Skin of body (tissue), 3 donors: ENCODE measurements at places on chromosomes 1 and 21. TPM values are rescaled to one million over a fixed set of nuclear protein-coding genes. Genes with fewer than 3 reads are reported as not detected.

PTPN7 gene
- 1.4 TPM for total RNA-seq

GTF2B gene
- 50.5 TPM for total RNA-seq

TTC22 gene
- 3.6 TPM for total RNA-seq

HTR6 gene
- total RNA-seq: not detected

KIAA1614 gene
- total RNA-seq: 4.5 TPM

BRINP3 gene
- total RNA-seq: 0.20 TPM

ELF3 gene
- 14.0 TPM for total RNA-seq

FAM177B gene
- total RNA-seq: 0.20 TPM

LCE3D gene
- total RNA-seq: 1.9 TPM

- DNase-seq: no peak
Measured at GRCh38 chr1:174791863-174792262, 207.9 kb upstream of the CACYBP start.

DNA sequence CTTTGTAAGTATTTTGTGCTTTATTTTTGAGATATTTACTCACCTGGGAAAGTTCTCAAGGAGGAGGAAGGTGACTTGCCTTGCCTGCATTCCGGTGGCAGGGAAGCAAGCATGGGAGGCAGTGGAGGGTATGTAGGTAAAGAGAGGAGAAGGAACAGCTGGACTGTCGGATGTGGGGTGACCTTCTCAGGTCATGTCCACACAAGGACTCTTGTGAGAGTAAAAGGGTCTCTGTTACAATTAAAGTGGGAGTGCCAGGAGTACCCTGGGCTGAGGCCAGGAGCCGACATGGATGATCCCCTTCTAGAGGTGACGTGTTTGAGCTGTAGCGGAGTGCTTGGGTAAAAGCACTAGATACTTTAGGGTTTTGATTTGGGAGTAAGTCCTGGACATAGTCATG, 25.0 kb downstream of the UBE4B start:
- no peak for DNase-seq

- DNase-seq: no peak
Measured at GRCh38 chr1:116933606-116934515, 24.1 kb downstream of the PTGFRN start.

DNA sequence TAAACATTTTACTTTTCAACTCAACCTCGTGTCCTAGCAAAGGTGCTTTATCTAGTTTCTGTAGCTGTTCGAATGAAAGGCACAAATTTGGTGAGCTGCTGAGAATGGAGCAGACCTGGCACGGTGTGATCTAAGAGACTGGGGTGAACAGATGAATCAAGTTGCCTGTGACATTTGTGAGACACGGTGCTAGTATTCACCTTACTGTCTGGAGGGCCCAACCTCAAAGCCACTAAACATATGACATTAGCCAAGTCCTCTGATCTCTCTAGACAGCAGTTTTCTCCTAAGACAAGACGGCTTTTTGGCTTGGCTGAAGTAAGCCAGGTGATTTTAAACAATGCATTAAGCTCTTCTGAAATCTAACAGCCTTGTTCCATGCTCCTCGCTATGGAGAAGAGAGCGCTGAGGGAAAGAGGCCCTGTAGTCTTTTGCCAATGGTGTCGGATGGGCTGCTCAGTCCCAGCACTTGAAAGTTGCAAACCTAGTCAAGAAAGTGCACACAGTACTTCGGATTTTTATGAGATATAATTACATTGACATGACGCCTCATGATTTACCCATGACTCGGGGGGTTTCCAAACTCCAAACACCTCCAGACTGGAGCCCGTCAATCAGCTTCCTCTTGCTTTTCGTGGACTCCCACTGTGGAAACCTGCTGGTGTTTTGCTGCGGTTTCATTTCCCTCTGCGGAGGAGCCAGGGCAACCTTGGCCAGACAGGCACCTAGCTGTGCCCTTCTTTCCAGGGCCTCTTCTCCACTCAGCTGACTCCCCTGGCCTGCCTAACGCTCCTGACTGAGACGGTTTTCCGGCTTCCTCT, 794 bp upstream of the TOR3A start:
- no peak for DNase-seq

- no peak for DNase-seq
Measured at GRCh38 chr21:24420689-24421088, 1186.6 kb downstream of the MRPL39 start.

- no peak for DNase-seq
Measured at GRCh38 chr1:170891872-170892271, 43.5 kb upstream of the MROH9 start.

DNA sequence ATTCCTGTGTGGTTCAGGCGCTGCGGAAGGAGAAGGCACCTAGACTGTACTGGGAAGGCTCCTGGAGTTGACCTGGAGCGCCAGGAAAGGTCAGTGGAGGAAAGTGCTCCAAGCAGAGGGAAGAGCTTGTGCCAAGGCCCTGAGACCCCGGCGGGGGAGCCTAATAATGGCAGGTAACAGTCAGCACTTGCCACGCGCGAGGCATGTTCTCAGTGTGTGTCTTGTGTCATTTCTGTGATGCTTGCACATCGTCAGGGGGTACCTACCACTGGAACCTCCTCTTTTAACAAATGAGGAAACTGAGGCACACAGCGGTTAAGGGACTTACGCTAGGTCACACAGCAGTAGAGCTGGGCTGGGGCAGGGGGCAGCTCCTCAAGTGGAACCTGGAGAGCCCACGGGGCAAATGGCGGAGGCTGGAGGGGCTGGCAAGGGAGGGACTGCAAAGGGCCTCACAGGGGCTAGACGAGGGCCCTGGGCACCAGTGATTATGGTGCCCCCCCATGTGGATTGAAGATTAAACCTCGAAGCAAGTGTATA, 976 bp upstream of the BMP8B start:
- no peak for DNase-seq

DNA sequence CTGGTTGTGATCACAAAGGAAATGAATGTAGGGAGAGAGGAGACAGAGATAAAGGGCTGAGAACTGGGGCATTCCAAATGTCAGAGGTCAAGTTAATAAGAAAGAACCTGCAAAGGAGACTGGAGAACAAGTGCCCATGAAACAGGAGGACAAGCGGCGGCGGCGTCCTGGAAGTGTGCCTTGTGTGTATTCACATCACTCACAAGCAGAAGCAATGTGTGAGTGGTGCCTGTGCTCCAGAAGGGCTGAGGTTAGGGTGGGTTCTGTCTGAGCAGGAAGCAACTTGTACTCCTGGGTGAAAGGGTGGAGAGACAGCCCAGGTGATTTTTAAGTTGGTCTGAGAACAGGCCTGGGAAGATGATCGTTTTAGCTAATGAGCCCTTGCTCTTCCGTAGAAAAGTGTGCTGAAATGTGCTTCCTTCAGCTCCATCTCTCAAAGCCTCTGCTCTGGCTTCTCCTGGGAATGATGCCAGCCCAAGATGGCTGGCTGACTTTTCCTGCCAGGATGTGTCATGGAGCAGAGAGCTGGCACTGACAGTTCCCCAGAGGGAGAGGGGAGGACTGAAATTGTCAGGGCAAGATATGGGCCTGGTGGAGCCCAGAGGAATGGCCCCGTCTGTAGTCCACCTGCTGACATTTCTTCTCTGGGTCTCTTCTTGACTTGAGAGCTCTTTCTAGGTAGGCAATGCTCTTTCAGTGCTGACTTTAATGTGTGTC, 25.1 kb upstream of the PLEKHA6 start:
- DNase-seq: no peak
